ENCODE measurements at places on chromosomes 12 and 14.

DNA sequence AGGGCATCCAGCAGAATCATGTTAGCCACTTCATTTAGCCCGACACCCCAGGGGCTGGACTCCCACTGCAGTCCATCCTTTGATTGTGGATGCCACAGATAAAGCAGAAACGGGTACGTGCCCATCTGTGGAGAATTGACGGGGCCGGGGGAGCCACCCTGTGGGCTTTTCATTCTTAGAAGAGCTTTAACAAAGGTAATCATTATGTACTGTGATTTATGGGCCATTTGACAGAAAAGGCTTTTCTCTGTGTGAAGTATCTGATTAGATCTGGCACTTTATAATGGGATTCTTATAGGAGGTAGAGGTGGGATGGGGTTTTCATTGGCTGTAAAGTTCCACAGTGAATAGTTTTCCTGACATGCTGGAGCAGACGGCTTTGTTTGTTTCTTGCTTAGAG, 40.4 kb downstream of the AACS start:
- no peak for DNase-seq

GRCh38 chr14:99789581-99789980, 3.6 kb upstream of the EML1 start:
- DNase-seq = no peak

DNA sequence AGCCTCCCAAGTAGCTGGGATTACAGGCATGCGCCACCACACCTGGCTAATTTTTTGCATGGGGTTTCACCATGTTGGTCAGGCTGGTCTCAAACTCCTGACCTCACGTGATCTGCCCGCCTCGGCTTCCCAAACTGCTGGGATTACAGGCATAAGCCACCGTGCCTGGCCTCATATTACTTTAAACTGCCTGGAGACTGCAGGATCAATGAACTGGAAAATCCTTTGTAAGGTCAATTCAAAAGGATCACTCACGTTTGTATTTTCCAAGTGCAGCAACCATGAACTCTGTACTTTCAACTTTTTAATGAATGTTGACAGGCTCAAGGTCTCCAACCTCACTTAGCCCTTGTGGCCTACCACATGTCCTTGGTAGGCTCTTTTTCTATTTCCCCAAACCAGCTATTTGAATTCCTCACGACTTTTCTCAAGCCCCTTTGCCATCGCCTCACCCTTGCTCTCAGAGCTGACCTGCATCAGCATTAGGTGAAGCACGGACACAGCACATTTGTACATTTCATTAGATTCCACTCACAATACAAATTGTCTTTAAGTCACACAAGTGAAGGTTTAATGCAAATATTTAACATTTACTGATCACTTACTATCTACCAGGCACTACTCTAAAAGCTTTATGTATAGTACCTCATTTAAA, 42.2 kb upstream of the GCH1 start:
- no peak for DNase-seq

GRCh38 chr14:65115615-65116014, 13.3 kb upstream of the MAX start:
- no peak for DNase-seq

DNA sequence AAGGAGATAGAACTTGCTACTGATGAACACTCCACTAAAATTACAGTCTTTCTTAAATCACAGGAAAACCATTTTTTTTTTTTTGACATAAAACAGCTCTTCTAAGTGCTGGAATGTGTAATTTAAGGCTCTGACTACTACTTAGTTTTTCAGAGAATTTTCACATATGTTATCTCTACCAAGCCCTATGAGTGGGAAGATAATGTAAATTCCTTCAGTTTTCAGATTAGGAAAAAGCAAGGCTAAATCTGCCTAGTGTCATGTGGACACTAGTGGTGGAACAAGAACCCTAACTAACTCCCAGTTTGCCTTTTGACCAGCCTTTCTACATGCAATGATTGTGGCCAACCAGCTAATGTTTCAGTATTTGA, 37.3 kb upstream of the CSRP2 start:
- no peak for DNase-seq

DNA sequence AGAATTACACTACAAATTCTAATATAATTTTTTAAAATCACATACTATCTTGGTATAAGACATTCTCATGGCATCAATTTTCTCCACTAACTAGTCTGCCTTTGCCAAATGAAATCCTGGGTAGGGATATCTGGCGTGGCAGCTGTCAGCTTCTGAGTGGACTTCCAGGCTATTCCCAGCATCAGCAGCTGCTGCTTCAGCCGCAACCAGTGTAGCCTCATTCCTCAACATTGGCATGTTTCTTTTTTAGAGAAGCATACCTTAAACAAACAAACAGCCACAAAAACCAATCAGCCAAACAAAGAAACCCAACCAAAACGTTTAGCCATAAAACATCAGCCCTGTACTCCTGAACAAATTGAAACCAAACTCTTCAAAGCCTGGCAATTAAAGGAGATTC, 235.8 kb downstream of the SSPN start:
- DNase-seq = no peak

DNA sequence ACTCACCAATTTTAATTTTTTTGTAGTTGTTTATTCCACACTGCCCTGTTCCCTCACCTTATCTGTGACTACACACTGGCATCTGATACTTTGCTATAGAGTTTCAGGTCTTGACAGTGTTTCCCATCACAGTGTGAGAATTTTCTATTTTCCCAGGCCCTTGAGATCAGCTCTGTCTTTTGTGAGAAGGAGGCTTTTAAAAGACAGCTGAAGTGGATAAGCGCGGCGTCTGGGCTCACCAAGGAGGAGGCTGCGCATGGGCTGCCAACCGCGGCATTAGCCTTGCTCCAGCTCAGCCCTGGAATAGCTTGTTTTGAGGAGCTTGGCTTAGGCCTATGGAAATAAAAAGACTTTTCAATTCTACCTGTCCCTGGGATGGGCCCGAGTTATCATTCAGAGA, 181.3 kb downstream of the RMST start:
- DNase-seq = no peak

- no peak for DNase-seq
Measured at GRCh38 chr12:2029851-2030250, 22.9 kb upstream of the CACNA1C start.

- no peak for DNase-seq
Measured at GRCh38 chr14:95462491-95462890, 54.0 kb downstream of the SYNE3 start.

- DNase-seq = no peak
Measured at GRCh38 chr12:12686925-12687324, 9.1 kb downstream of the GPR19 start.

DNA sequence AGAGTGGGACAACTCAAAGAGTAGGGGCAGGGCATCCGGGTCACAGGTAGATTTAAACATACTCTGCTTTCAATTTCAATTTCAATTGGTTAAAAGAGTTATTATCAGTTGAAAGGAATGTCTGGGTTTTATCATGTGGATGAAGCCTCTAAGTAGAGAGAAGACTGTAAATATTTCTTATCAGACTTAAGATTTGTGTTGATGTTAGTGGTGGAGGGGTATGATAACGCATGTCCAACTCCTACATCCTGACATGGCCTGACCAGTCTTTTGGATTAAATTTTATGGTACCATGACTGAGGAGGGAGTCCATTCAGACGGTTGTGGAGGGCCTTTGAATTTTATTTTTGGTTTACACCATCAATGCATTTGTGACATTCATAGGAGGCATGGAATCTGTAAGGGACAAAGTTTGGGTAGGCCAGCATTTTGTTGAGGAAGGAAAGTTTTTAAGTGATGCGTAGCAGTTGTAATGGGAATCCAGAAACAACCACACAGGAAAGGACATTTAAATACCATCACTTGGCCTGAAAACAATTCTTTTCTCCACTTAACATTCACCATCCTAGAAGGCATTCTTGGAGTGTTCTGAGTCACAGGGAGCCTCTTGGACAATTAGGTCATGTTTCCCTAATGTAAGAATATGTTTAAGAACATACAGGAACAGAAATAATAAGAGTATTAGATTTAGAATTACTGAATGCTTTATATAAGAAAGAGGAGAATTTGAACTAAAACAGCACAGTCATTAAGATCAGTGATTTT, 371.9 kb downstream of the ATP23 start:
- DNase-seq = no peak

- no peak for DNase-seq
Measured at GRCh38 chr12:45075587-45076282, 24.8 kb upstream of the DBX2 start.

DNA sequence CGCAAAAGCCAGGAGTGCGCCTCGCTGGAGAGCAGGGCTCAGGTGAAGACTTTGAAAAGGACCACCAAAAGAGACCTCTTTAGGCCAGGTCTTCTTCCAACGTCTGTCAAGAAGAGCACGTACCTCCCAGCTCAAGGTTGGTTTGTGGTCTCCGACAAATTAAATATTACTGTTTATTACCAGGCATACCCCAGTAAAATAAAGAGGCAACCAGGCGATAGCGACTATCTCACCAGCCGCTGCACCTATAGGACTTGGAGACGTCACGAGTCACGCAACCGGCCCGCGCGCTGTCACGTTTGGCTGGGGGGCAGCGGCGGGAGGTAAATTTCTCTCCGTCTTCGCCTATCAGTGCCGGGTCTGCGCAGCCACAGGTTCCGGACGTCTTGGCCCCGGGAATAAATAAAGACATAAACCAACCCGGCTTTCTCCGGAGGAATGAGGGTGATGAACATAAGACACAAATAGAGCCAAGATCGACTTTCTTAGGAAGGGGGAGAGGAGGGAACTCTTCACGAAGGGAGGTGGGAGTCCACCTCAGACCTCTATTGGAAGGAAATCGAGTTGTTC, 2.0 kb upstream of the TBX5 start:
- no peak for DNase-seq

DNA sequence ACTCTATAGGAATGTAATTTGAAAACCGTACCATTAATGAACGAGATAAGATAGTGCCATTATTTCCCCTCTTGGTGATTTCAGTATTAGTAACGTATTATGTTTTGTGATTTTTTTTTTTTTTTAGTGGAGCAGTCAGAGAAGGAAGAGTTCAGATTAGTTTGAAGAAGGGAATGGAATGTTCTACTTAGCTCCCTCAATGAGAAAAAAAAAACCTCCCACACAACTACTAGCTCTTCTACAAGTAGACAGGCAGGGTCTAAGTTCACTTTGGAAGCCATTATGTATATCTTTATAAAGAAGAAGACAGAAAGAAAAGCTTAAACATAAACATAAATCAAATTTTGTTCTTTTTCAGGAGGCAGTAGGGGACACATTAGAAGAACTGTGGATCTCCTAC, 27.3 kb downstream of the PNMA1 start:
- DNase-seq = no peak

GRCh38 chr12:90938451-90938850, 16.5 kb downstream of the CCER1 start:
- no peak for DNase-seq

- DNase-seq = no peak
Measured at GRCh38 chr14:70808416-70809224, 693 bp downstream of the MAP3K9 start.

DNA sequence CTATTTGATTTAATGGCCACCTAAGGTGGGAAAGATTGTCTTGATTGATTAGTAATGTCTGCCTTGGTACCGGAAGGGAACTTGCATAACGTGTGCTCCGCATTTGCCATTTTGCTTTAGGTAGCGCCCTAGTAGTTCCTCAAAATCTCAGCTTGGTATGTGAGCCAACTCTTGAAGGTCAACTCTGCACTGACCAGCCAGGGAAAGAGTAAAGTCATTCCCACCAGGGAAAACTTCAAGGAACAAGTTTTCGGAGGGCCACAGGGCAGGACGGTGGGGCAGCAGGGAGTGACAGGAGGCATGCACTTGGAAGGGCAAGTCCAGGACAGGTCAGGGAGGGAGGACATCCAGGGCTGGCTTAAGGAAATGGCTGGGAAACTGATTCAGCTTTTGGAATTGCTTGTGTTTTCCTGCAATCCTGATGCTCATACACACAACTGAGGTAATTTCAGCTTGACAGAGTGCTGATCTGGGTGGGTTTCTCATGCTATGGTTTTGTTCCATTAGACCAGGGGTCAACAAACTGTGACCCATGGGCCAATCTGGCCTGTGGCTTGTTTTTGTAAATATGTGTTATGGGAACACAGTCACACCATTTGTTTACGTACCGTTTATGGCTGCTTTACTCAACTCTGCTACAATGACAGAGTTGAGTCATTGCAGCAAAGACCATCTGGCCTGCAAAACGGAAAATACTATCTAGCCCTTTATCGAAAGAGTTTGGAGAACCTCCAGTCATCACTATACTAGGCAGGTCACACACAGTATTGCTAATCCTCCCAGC, 184.5 kb downstream of the RBM19 start:
- no peak for DNase-seq

DNA sequence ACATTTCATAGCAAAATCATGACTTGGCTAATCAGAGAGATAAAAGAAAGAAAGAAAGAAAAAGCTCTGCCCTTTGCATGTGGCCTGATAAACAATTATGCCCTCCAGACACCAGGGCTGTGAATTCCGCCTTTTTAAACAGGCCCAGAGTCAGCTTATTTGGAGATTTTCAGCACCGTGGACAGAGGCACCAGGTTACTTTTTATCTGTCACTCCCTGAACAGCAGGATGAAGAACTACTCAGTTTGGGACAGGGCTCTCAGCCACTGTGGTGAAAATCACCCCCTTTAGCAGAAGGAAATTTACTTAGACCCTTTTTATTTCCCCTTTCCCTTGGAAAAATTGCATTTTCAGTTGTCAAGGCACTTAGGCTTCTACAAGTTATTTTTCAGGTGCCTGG, 359.9 kb downstream of the NRXN3 start:
- DNase-seq = no peak

- DNase-seq = no peak
Measured at GRCh38 chr12:106914796-106915634, 40.7 kb upstream of the TMEM263 start.

- DNase-seq = no peak
Measured at GRCh38 chr14:63006531-63006930, 38.7 kb downstream of the KCNH5 start.

- no peak for DNase-seq
Measured at GRCh38 chr12:109020796-109021380, at the start of gene SVOP. Gene SVOP (minus strand): TSS chr12:109021068. CDS start chr12:109020868, 200 bp downstream.

GRCh38 chr12:65324551-65324950, 46.1 kb downstream of the MSRB3 start:
- no peak for DNase-seq

GRCh38 chr12:65524666-65525065, 246.2 kb downstream of the MSRB3 start:
- DNase-seq = no peak

GRCh38 chr14:39984323-39984722, 552.1 kb upstream of the FBXO33 start:
- DNase-seq = no peak

DNA sequence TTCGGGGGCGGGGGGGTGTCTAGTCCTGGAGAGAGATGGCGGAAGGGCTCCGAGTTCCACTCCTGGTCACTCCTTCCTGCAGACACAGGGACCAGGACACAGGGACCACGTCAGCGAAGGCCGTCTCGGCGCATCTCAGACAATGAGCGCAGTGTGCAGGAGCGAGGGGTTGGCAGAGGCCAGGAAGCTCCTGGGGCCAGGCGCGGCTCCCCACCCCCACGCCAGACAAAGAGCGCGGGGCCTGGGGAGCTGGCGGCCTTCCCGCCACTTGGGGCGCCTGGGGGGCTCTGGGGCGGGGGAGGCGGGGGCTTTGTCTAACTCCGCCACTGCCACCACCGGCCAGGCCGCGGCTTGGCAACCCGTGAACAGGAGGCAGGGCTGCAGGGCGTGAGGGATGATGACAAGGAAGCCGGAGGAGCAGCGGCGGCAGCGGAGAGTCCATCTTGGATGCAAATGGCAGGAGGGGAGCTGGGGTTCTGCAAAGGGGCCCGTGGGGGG, 2.2 kb downstream of the CDK2AP1 start:
- no peak for DNase-seq
